Urinary bladder (tissue), 4 donors: ENCODE measurements at places on chromosomes 11 and 22. TPM values are rescaled to one million over a fixed set of nuclear protein-coding genes. Genes with fewer than 3 reads are reported as not detected.
A peak's percentile ranks its signal among the peaks of the same experiment; 100 is the strongest.

DNA sequence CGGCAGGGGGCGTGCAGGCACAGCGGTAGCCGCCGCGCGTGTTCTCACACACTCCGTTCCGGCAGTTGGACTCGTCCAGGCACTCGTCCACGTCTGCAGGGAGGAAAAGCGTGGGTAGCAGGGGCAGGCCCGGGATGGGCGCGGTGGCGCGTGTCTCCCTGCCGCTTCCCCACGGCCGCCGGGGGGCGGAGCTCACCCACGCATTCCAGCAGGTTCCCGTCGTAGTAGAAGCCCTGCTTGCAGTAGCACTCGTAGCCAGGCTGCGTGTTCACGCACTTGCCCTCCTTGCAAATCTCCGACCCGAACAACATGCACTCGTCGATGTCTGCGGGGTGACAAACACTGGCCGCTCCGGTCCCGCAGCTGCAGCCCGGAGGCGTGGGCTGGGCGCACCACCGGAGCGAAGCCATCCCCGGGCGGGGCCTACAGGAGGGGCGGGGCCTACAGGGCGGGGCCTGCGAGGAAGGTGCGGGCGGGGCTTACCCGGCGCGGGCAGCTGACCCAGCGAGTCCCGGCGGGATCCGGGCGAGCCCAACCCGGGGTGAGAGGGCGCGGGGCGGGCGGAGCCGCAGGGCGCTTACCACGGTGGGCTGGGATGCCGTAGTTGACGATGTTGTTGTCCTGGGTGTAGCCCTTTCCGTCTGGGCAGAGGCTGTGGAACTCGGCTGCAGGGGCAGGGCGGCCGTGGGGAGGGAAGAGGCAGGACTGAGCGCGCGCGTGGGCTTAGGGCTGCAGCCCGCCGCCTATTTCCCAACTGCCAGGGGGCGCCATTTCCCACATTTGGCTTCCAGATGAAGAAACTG is 15.6 kb downstream of the SCYL1 start:
- DNase-seq, result no peak

The GDPD4 gene
- not detected for total RNA-seq

GRCh38 chr11:122731500-122731913 is 76.0 kb downstream of the UBASH3B start:
- no peak for DNase-seq

The TIMM10 gene
- 14.3 TPM for total RNA-seq

DNA sequence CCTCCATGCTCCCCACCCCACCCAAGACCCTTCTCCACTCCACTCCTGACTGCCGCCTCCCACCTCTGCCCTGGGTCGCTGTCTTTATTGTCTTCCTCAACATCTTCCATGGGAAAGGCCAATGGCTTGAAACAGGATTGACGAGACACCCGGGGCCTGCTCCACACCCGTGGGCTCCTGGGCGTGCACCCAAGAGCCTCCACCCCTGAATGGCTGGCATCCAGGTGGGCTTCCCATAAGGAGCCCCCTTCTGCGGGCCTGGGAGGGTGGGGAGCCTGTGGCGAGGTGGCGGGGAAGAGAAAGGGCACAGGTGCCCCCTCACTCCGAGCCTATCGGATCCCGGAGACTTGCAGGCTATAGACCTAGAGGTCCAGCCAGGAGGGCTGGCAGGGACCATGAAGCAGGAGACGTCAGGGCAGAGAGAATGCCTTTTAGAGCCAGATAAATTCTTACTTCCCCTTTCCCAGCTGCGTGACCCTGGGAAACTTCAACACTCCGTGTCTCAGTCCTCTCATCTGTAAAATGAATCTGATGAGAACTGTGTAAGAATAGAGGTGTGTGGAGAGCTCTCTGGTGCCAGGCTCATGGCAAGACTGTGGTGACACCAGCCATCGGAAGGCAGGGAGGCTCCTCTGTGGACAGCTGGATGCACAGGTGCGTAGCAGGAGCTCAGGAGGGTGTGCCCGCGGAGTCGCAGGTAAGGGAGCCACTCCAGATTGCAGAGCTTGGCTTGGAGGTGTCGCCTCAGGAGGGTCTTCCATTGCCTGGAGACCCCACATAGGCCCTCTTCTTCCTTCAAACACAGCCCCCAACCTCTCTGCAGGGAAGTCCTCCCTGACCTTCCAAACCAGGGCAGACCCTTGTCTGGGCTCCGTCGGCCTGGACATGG is 53.9 kb downstream of the SMIM38 start:
- DNase-seq, result no peak

The RCE1 gene
- 12.2 TPM for total RNA-seq

The CD3E gene
- 0.32 TPM for total RNA-seq

DNA sequence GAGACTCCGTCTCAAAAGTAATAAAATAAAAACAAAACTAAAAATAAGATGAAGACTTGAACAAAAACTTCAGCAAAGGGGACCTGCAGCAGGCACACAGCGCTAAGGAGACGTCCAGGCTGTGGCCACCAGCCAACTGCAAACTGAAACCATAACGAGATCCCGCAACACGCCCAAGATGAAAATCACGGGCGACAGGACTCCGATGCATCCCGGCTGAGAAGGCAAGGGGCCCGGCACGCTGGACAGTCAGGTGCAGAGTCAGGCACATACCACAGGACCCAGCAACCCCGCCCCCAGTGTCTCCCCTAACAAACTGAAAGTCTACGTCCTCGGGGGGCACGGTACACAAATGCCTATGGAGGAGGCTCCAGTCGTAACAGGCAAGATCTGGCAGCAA is 9.2 kb downstream of the HRAS start:
- DNase-seq, result no peak

DNA sequence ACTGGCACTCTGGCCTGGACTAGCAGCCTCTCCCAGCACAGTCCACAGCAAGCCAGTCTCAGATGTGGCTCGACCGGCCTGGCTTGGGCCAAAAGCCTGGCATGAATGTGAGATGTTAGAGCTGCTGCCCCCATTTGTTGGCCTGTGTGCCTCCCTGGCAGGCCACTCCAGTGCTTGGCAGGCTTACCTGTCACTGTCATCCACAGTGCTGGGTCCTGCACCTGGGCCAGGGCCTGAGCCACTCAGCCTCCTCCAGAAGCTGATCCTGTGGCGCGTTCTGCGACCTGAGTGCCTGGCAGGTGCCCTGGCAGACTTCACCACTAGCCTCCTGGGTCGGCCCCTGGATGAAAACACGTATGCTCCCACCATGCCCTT is 36.1 kb downstream of the RRP8 start:
- no peak for DNase-seq

The TNNI2 gene
- 32.6 TPM for total RNA-seq

DNA sequence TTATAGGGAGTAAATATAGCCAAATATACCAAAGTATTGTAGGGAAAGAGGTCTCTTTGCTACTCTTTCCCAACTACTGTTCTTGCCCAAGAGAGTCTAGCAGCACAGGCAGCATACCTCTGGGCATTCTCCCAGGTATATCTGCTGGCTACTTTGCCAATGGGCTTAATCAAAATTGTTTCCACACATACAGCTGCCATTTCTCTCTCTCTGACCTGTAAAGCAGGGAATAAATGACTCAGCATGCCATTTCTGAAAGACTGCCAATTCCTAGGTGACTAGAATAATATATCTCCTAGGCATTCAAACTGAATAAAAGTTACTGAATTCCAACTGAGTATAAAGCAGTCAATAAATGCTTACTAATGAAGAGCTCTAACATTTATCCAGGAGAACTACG is 44.6 kb downstream of the RDX start:
- no peak for DNase-seq

The MOGAT2 gene
- total RNA-seq, result 2.2 TPM

DNA sequence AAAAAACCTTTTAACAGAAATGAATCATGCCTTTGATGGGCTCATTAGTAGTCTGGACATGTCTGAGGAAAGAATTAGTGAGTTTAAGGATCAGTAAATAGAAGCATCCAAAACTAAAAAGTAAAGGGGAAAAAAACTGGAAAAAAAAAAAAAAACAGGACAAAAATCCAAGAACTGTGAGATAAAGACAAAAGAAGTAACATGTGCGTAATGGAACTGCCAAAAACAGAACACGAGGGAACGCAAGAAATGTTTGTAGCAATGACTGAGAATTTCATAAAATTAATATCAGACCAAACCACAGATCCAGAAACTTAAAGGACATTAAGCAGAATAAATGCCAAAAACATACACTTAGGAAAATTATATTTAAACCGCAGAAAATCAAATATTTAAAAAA is 77.4 kb downstream of the MS4A13 start:
- DNase-seq, result no peak

GRCh38 chr11:120034881-120035630 is 102.9 kb downstream of the TRIM29 start:
- DNase-seq, result no peak

DNA sequence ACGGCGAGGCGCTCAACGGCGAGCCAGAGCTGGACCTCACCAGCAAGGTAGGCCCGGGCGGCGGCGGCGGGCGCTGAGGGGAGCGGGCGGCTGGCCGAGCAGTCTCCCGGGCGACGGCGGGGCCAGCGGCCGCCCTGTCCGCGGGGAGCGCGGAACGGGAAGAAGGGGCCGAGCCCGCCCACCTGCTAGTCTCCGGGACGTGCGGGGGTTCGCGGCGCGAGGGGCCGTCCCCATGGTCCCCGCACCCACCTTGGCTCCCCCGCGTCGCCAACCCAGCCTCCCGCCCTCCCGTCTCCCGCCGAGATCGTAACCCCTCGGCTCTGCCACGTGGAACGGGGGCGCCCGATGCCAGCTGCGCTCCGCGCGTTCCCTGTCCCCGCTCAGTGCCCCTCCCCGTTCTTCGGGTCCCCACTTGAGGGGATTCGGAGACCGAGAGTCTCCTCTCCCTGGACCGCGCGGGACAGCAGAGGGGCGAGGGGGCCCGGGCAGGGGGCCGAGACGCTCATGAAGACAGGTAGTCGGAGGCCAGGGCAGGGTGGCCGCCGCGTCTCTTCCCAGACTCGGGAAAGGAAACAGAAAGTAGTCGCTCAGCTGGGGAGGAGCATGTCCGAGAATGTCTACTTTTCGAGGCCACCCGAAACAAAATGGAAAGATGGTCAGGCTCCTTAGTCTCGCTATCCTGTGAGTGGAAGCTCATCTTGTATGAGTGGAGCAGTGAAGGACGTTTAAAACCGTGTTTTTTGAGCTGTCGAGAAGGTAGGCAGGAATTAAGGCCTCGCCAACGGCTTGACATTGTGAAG is 557 bp downstream of the GTPBP1 start:
- DNase-seq, result no peak

DNA sequence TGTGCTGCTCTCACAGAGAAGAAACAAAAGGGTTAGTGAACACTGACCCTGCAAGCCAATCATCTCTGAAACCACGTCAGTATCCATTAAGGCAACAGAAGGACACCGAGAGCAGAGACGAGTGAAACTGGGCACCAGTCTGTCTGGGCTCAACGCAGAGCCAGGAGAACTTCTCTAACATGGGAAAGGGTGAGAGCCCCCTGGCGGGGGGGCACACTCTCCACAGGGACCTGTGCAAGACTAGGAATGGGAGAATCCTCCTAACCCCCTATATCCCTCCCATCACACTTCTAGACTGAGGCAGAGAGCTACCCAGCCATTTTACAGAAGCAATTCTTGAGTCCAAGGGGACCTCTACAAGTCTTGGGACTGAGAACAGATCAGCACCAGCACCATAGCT is 285.8 kb downstream of the SOX6 start:
- DNase-seq, result no peak

The TCN2 gene
- total RNA-seq, result 7.9 TPM

GRCh38 chr22:43210631-43211515 is 23.9 kb upstream of the TTLL12 start:
- DNase-seq, result no peak

The NLRP6 gene
- total RNA-seq, result not detected

DNA sequence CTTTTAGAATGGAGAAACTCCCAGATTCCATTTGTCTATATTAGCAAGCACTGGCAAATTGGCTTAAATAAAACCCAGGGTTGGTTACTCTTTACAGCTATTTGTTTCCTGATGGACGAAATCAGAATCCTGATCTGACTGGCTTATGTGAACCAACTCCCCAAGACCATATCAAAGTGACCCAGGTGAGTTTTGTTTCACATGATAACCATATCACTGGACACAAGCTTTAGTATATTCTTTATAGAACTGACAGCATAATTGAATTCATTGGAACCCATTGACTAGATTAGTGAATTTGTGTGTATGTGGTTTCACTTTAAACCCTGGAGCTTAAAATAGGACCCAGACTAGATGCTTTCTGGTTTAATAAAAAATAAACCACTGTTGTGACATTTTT is 39.3 kb downstream of the MCAM start:
- DNase-seq, result no peak

DNA sequence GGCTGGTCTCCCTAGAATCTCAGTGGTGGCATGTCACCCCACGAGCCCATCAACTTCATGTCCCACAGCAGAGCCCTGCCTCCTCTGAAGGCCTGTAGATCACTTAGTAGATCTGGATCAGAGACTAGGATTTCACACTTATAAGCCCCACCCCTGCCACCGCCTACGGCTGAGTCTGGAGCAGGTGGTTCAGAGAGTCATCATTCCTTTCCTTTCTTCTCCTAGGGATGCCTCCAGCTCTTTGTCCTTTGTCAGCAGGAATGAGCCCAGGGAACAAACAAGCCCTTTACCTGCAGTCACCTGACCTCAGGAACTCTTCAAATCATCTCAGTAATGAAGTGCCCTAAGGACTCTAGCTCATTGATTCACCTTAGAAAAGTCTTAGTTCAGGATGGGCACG is 37.8 kb downstream of the SCGB1A1 start:
- DNase-seq, result no peak

- no peak for DNase-seq
Observed at GRCh38 chr11:70725278-70725677, 326.9 kb downstream of the CTTN start.

The TNNT3 gene
- total RNA-seq, result 61.6 TPM

The KDM4D gene
- total RNA-seq, result 1.2 TPM

DNA sequence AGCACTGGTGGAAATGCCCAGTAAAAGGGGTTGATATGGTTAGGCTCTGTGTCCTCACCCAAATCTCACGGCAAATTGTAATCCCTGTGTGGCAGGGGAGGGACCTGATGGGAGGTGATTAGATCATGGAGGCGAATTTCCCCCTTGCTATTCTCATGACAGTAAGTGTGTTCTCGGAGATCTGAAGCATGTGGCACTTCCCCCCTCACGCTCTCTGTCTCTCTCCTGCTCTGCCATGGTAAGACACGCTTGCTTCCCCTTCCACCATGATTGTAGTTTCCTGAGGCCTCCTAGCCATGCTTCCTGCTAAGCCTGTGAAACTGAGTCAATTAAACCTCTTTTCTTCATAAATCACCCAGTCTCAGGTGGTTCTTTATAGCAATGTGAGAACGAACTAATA is 37.4 kb downstream of the PACSIN2 start:
- DNase-seq, result no peak

- no peak for DNase-seq
Observed at GRCh38 chr11:74253361-74253760, 58.1 kb downstream of the P4HA3 start.

GRCh38 chr11:131311776-131312514 is 58.5 kb upstream of the NTM start:
- peak; percentile 26 for DNase-seq

GRCh38 chr11:12993626-12994025 is 15.5 kb upstream of the RASSF10 start:
- DNase-seq, result no peak

- DNase-seq, result no peak
Observed at GRCh38 chr11:130655300-130655699, 206.9 kb downstream of the ADAMTS15 start.

The GPR83 gene
- total RNA-seq, result 0.16 TPM

The KCTD14 gene
- 2.3 TPM for total RNA-seq

- DNase-seq, result no peak
Observed at GRCh38 chr22:44204739-44205515, 24.2 kb downstream of the PARVG start.

The SYT13 gene
- total RNA-seq, result 0.37 TPM

- DNase-seq, result no peak
Observed at GRCh38 chr11:2801711-2802388, 83.7 kb downstream of the CDKN1C start.
